Naive thymus-derived CD8-positive, alpha-beta T cell (primary cell): ENCODE measurements at places on chromosomes 5 and 9.
A peak's percentile ranks its signal among the peaks of the same experiment; 100 is the strongest.

DNA sequence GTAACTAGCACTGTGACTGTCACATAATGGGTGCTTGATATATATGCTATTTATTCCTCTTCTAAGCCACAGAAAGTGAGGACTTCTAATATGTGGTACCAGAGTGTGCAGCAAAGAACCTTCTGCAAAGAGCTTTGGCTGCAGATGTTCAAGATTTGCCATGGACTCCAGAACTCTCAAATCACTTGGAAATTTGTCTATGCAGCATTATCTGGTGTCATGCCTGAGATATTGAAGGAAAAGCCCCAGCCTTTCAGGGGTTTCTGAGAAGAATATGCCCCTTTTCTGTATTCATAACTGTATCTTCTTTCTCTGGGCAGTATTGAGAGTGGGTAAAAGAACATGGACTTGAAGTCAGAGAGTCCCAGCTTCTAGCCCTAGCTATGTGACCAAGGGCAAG lies 4.8 kb upstream of the G3BP1 start:
- no peak overlapping the region for H3K4me3 ChIP-seq
- H3K36me3 ChIP-seq, result no peaks in the 10 kb centered on the region
- peaks cover 14% of the 10 kb centered on the region for H3K4me1 ChIP-seq
- no peak overlapping the region for H3K27ac ChIP-seq

DNA sequence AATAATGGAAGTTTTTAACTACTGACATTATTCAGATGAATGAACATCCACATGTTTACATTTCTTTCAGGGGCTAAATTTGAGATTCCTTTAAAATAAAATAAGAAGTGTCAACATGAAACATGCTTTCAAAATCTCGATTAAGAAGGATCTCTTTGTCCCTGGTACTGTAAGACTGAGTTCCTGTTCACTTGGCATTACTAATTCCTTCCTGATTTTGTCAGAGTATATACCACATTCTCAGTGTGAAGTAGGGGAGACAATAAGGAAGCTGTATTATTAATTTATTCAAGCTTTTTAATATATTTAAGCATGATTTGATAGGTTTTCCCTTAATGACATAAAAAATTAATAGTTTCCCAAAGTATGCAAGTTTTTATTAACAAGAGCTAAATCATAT lies 81.5 kb upstream of the GRHPR start:
- H3K27ac ChIP-seq, result no peak overlapping the region
- H3K27me3 ChIP-seq, result no peaks in the 10 kb centered on the region
- H3K36me3 ChIP-seq, result no peaks in the 10 kb centered on the region
- H3K4me3 ChIP-seq, result no peak overlapping the region
- no peak for DNase-seq

- H3K4me1 ChIP-seq, result no peaks in the 10 kb centered on the region
- no peak overlapping the region for H3K4me3 ChIP-seq
- H3K27ac ChIP-seq, result no peak overlapping the region
- no peak for DNase-seq
- no peaks in the 10 kb centered on the region for H3K27me3 ChIP-seq
- H3K36me3 ChIP-seq, result no peaks in the 10 kb centered on the region
Measured at GRCh38 chr9:26357803-26358344, 534.7 kb downstream of the CAAP1 start.

- no peak overlapping the region for H3K4me3 ChIP-seq
- no peak overlapping the region for H3K27ac ChIP-seq
- DNase-seq, result no peak
- H3K4me1 ChIP-seq, result no peaks in the 10 kb centered on the region
- H3K36me3 ChIP-seq, result no peaks in the 10 kb centered on the region
Measured at GRCh38 chr5:42636425-42636824, 120.2 kb upstream of the CCDC152 start.

DNA sequence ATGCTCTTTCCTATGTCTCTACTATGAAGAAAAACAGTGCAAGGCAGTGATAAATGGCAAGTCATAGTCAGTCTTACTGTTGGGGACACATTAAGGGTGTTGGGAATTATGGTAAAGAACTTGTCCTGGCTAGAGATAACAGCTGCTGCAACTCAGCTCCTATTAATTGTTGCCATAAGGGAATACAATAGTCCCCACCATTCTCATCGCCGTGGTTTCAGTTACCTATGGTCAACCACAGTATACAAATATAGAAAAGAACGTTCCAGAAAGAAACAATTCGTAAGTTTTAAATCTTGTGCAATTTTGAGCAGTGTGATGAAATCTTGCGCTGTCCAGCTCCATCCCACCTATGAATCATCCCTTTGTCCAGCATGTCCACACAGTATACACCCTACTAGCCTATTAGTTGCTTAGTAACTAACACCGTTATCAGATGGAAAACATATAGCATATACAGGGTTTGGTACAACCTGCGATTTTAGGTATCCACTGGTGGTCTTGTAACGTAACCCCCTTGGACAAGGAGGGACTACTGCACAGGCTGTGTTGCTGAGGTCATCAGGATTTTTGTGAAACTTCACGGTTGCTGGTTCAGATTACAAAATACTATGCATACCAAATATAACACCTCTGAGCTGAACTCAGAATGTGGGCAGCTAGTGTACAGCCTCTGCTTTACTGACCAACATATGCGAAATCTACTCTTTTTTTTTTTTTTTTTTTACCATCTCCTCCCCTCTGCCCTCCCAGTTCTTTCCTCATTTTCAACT lies 53.5 kb downstream of the ZFR start:
- peaks cover 90% of the 10 kb centered on the region for H3K36me3 ChIP-seq
- peak overlapping the region; percentile 52 for H3K27ac ChIP-seq
- no peak for DNase-seq
- H3K4me3 ChIP-seq, result no peak overlapping the region
- H3K4me1 ChIP-seq, result no peaks in the 10 kb centered on the region
- H3K27me3 ChIP-seq, result no peaks in the 10 kb centered on the region

GRCh38 chr5:95262933-95263660 lies 21.8 kb downstream of the MCTP1 start:
- H3K4me1 ChIP-seq, result no peaks in the 10 kb centered on the region
- DNase-seq, result no peak
- peaks cover 9% of the 10 kb centered on the region for H3K27me3 ChIP-seq
- H3K36me3 ChIP-seq, result no peaks in the 10 kb centered on the region
- H3K4me3 ChIP-seq, result no peak overlapping the region

DNA sequence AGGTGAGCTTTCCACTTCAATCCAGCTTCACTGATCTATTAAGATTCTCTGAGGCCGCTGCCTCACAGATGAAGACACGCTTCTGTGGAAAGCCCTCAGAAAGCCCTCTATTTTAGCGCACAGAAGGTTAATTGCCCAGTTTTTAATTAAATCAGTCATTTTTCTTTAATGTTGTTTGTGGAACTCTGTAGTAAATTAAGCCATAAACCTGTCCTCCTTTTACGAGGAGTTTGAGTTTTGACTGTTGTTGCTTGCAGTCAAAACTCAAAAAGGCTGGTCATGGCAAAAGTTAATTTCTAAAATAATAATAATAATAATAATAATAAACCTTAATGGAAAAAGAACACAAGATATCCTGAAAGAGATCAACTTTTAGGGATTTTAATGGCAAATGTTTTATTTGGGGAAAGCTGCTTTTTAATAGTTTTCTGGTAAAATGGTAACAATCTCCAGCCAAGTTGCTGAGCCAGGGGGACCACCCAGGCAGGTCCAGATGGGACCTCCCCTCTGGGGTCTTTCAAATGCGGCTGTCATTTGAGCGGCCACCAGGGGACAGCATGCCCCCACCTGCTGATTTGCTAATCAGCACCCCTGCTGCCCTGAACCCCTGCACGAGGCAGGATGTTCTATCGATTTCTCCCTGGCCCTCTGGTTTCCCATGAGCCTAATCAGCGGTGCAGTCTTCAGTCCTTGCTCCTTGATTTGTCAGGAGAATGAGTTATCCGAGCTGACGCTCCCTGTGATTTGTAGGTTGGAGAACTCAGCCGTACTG lies 247.2 kb downstream of the FSTL4 start:
- no peak overlapping the region for H3K27ac ChIP-seq
- H3K4me1 ChIP-seq, result no peaks in the 10 kb centered on the region
- H3K27me3 ChIP-seq, result no peaks in the 10 kb centered on the region
- no peak overlapping the region for H3K4me3 ChIP-seq
- no peaks in the 10 kb centered on the region for H3K36me3 ChIP-seq

GRCh38 chr5:172666251-172666650 lies 25.2 kb downstream of the NEURL1B start:
- no peaks in the 10 kb centered on the region for H3K4me1 ChIP-seq
- H3K27ac ChIP-seq, result no peak overlapping the region
- H3K36me3 ChIP-seq, result no peaks in the 10 kb centered on the region
- no peaks in the 10 kb centered on the region for H3K27me3 ChIP-seq

GRCh38 chr9:76269789-76270188 lies 124.4 kb downstream of the RFK start:
- no peaks in the 10 kb centered on the region for H3K4me1 ChIP-seq
- no peaks in the 10 kb centered on the region for H3K36me3 ChIP-seq
- H3K4me3 ChIP-seq, result no peak overlapping the region
- H3K27ac ChIP-seq, result no peak overlapping the region

GRCh38 chr9:35748858-35749514 lies at the start of the genes GBA2 and RGP1:
TSS of gene GBA2 (minus strand) at chr9:35749228. CDS start at chr9:35748704, 524 bp downstream.
TSS of gene RGP1 (plus strand) at chr9:35749287. CDS start at chr9:35749756, 469 bp downstream.
- DNase-seq, result peak; percentile 74
- peaks cover 48% of the 10 kb centered on the region for H3K4me1 ChIP-seq
- peaks cover 43% of the 10 kb centered on the region for H3K36me3 ChIP-seq
- H3K27me3 ChIP-seq, result no peaks in the 10 kb centered on the region

GRCh38 chr5:61020415-61020814 lies 75.4 kb downstream of the NDUFAF2 start:
- H3K36me3 ChIP-seq, result peaks cover 11% of the 10 kb centered on the region
- no peak overlapping the region for H3K27ac ChIP-seq
- no peak for DNase-seq
- H3K4me3 ChIP-seq, result no peak overlapping the region
- no peaks in the 10 kb centered on the region for H3K27me3 ChIP-seq
- peaks cover 32% of the 10 kb centered on the region for H3K4me1 ChIP-seq

GRCh38 chr9:88531920-88532698 lies 2.9 kb upstream of the NXNL2 start:
- peak overlapping the region; percentile 10 for H3K4me3 ChIP-seq
- DNase-seq, result no peak
- no peak overlapping the region for H3K27ac ChIP-seq
- no peaks in the 10 kb centered on the region for H3K36me3 ChIP-seq
- peaks cover 30% of the 10 kb centered on the region for H3K4me1 ChIP-seq

GRCh38 chr9:1658661-1659362 lies 356.3 kb upstream of the SMARCA2 start:
- peaks cover 4% of the 10 kb centered on the region for H3K27me3 ChIP-seq
- H3K4me1 ChIP-seq, result no peaks in the 10 kb centered on the region
- no peaks in the 10 kb centered on the region for H3K36me3 ChIP-seq
- DNase-seq, result no peak
- no peak overlapping the region for H3K27ac ChIP-seq

- no peaks in the 10 kb centered on the region for H3K27me3 ChIP-seq
- H3K27ac ChIP-seq, result no peak overlapping the region
- H3K4me1 ChIP-seq, result no peaks in the 10 kb centered on the region
- DNase-seq, result no peak
- no peak overlapping the region for H3K4me3 ChIP-seq
- H3K36me3 ChIP-seq, result no peaks in the 10 kb centered on the region
Measured at GRCh38 chr9:87071473-87071872, 124.2 kb upstream of the GAS1 start.
